ENCODE measurements at places on chromosomes 13 and 19. TPM values are rescaled to one million over a fixed set of nuclear protein-coding genes. Genes with fewer than 3 reads are reported as not detected.

The PSG7 gene
- not detected for total RNA-seq

The KIR2DL1 gene
- total RNA-seq, result not detected

The CALR3 gene
- total RNA-seq, result not detected

The NAPSA gene
- total RNA-seq, result not detected

The ZNF285 gene
- 2.9 TPM for total RNA-seq

The IL17D gene
- total RNA-seq, result 16.8 TPM

The ZNF560 gene
- total RNA-seq, result 0.58 TPM

The ADAMTS10 gene
- total RNA-seq, result 38.0 TPM

The FXYD7 gene
- total RNA-seq, result not detected

The PPP1R37 gene
- 28.3 TPM for total RNA-seq

The DCLK1 gene
- total RNA-seq, result 44.3 TPM

The PODNL1 gene
- total RNA-seq, result 8.2 TPM

The LIG4 gene
- 3.5 TPM for total RNA-seq

The C5AR2 gene
- under 0.01 TPM for total RNA-seq

The UBAC2 gene
- 72.7 TPM for total RNA-seq
